ENCODE measurements at places on chromosomes 1 and 21.

GRCh38 chr1:19360016-19360415 is 47.9 kb downstream of the SLC66A1 start:
- DNase-seq: no peak

DNA sequence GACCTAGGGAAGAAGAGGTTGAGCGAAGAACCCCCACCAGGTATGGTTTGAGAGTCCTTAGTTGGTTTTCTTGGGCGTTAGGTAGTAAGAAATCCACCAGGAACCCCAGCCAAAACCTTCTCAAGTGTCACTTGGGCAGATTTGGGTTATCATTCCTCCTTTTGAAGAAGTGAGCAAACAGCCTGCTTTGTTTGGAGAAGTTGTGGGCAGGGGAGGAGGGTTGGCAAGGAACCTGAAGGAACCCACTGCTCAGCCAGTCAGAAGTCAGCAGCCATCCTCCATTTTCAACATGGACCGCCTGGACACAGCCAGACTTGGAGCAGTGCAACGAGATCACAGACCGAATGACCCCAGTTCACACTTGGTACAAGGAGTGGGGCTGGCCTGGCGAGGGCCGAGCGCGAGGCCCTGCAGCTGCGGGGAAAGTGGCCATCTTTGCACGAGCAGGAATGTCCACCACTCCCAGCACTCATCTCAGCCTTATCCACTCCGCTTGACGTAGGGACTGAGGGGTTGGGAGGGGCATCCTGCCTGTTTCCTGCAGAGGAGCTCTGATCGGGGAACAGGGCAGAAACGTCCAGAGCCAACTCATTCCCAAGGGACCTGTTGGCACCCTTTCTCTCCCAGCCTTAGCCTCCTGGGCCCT is 7.2 kb downstream of the ADPRS start:
- DNase-seq: no peak

GRCh38 chr1:233668146-233668724 is 54.3 kb downstream of the KCNK1 start:
- no peak for DNase-seq

DNA sequence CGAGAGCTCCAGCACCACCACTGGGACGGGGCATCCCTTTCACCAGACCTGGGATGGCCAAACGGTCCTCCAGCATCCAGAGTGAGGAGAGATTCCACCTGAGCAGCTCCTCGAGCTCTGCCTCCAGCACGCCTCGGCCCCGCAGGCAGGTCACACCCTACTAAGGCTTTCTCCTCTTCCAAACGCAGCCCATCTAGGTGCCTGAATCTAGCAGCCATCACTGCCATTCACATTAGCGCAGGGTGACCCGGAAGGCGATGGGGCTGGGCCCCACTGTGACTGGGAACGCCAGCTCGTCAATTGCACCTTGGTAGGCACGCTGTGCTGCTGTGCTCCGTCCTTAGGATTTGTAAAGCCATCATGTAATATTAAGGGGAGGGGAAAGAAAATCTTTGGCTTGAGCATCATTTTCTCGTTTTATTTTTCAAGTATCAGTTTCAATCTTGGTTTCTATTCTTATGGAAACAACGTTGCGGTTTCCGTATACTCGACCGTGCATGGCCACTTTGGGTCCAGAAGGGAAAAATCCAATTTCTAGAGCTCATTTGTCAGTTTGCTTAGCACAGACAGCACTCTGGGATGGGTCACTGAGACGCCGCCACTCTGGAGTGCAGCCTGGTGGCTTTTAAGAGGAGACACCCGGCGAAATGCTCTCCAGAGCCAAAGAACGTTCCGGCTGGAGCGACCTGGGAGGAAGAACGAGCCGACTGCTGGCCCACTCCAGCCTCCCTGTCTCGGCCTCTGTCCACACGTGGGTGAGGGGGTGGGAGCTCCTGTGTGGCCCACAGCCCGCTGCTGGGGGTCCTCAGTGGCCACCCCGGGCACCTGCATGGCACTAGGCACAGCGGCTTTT is 173.6 kb downstream of the PRDM16 start:
- DNase-seq: no peak

GRCh38 chr1:235022341-235022980 is 106.2 kb downstream of the TOMM20 start:
- no peak for DNase-seq

DNA sequence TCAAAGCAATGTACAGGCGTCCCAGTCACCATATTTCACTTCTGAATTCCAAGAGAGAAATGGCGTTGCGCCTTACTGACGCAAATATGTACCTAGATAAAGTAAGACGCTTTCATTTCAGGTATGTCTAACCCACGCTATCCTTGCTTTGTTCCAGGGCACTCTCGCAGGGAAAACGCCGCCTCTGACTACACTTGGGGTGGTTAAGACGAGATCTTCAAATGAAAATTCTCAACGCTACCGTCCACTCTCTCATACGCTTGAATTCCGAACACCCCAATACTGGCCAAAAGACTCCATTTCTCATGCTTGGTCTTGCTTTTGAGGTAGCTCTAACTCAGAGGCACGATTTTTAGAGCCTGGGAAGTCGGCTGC is 736 bp upstream of the ZMPSTE24 start:
- DNase-seq: no peak

- DNase-seq: no peak
These were observed 18.1 kb downstream of the MAPKAPK2 start for GRCh38 chr1:206702803-206703202.

DNA sequence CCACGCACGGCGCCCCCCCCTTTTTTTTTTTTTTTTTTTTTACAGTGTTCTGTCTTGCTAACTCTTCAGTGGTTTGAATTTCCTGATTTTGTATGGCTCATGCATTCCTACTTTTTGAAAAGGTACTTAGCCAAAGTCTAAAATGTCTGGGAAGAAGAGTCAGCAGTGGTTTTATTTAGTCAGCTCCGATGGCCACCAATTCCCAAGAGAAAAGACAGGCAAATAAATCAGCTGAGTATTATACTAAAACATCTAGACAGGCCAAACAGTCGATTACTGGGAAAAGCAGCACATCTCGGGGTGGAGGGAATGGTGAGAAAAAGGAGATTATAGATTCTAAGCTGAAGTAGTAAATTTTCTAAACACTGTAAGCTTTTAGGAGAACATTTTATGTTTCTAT is 192.5 kb upstream of the ZRANB2 start:
- DNase-seq: no peak

- no peak for DNase-seq
These were observed 1207.5 kb upstream of the ADGRL2 start for GRCh38 chr1:80593197-80593596.

- DNase-seq: no peak
These were observed 25.7 kb upstream of the SLC19A2 start for GRCh38 chr1:169511316-169512005.

DNA sequence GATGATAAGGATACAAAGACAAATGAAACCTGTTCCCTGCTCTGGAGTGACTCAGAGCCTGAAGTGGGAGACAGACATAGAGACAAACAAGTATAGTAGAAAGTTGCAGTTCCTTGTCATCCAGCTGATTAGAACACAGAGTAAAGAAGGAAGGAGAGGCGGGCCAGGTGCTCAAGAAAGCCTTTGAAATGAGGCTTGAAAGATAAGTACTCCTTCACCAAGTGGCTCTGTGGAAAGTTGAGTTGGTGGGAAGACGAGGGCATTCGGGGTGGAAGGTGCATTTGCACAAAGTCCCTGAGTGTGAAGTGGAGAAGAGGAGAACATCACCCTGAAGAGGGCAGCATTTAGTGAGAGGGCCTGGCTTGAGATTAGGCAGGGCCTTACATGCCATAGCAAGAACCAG is 17.0 kb downstream of the MARK1 start:
- no peak for DNase-seq

DNA sequence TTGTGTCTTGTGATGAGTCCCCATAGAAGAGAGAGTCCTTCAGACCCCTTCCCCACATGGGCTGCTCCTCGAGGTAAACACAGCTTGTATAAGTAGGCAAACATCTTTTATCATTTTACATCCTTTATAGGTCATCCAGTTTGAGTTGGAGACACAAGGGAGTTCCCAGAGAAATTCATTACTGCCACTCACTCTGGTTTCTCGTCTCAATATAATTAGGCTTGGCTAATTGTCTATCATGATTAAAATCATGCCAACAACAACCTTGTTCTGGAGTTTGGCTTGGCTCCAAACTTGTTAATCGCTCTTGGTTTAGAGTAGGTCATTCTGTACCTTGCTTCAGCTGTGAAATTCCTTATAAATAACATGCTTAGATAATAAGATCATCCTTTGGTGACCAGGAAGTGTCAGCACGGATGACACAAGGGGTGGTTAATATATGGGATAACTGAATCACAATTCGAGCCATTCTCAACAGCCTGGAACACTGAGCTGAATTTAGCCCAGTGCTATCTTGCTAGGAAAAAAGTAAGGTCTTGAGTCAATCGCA is 70.7 kb upstream of the DAB1 start:
- DNase-seq: no peak

DNA sequence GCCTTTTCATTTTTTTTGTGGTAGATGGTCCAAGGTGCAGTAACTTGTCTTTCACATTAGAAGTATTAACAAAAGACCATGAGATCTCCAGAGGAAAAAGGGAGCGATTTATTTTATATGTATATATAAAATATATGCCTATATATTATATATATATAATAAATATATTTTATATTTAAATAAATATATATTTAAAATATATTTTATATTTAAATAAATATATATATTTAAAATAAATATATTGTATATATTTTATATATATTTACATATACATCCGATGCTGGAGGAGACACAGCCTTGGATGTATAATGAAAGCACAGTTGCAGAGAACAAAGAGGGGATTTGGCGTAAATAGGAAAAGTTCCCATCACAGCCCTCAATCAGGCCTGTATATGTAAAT is 182.1 kb downstream of the KCNK2 start:
- no peak for DNase-seq

DNA sequence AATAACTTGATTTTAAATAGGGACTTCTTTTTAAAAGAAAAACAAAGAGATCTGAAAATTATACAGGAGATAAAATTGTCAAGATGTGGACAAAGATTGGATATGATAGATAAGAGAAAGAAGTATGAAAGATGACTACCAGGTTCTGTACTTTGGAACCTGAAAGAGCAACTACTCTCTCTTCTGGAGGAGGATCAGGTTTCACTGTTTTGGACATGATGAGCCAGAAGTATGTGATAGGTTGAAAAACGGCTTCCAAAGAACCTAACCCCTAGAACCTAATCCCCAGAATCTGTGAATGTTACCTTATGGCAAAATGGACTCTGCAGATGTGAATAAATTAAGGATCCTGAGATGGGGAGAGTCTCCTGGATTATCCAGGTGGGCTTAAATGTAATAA is 26.2 kb downstream of the RSBN1 start:
- no peak for DNase-seq

DNA sequence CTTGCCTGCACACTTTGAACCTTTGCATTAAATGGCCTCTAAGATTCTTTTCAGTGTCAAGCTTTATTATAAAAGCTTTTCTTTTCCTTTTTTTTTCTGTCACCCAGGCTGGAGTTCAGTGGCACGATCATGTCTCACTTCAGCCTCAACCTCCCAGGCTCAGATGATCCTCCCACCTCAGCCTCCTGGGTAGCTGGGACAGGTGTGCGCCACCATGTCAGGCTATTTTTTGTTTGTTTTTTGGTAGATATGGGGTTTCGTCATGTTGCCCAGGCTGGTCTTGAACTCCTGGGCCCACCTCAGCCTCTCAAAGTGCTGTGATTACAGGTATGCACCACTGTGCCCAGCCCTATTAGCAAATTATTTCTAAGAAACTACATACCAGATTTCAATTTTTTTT is 52.9 kb downstream of the GADD45A start:
- no peak for DNase-seq

DNA sequence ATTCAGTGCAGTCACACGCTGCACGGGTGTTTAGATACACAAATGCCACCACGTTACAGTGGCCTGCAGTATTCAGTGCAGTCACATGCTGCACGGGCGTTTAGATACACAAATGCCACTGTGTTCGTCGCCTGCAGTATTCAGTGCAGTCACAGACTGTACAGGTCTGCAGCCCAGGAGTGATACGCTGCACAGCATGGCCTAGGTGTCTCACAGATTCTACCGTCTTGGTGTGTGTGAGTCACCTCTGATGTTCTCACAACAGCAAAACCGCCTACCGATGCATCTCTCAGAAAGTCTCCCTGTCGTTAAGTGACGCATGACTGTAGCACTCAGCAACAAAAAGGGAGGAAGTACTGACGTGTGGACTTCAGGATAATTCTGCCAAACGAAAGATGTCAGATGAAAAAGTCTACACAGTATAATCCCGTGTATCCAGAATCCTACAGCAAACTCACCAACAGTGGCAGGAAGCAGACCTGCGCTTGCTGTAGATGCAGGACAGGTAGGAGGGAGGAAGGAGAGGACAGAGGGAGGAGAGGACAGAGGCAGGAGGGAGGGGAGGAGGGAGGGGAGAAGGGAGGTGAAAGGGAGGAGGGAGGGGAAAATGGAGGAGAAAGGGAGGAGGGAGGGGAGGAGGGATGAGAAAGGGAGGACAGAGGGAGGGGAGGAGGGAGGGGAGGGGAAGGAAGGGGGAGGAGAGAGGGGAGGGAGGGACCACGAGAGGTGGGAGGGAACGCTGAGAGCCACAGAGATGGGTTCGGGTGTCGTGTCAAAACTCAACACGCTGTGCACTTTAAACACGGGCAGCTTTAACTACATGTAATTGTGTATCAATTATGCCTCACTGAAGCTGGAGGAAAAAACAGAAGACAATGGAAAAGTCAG is 36.3 kb upstream of the PCBP3 start:
- DNase-seq: peak; percentile 50

GRCh38 chr1:170175041-170175440 is 29.3 kb downstream of the NTMT2 start:
- DNase-seq: no peak

DNA sequence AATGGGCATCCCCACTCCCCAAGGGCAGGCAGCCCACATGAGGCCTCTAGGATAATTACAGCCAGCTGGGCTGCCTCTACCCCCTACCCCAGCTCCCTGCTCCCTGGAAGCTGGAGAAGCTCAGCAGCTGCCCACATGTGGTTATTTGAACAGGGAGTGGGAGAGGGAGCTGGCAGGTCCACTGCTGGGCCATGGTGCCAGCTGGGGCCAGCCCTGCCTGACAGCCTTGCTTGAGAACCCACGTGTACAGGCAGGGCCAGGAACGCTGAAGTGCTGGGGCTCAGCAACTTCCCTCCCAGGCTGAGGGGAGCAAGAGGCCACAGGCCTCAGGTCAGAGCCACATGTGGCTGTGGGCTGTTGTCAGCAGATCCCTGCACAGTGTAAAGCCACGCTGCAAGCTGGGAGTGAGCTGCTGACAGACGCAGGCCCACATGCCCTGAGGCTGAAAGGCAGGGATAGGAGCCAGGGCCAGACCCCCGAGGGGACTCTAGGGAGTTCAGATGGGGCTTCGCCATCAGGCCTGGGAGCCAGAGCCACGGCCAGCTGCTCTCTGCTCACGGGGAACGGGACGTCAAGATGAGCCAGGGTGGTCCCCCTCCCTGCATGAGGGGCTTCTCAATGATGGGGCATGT is 129.0 kb downstream of the SYF2 start:
- no peak for DNase-seq

DNA sequence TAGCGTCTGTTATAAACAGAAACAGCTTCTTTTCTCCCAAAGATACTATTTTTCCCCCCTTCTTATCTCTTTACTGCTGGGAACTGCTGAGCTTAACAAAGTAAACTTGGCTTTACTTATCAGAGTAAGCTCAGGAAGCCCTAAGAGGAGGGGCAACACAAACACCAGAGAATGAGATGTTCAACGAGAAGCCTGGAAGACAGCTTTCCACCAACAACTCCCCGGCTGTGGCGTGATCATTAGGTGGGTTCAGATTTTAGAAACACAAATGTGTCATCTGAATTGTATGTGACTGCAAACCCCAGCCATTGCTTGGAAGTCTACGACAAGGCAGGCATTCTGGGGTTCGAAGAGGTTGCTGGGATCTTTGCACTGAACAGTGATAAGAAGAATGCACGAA is 181.2 kb upstream of the ESRRG start:
- DNase-seq: no peak

GRCh38 chr1:162696286-162696862 is 64.1 kb downstream of the DDR2 start:
- no peak for DNase-seq
